ENCODE measurements at places on chromosomes 3 and 15.

GRCh38 chr3:193915613-193916012 lies 220.3 kb upstream of the HES1 start:
- DNase-seq: no peak

DNA sequence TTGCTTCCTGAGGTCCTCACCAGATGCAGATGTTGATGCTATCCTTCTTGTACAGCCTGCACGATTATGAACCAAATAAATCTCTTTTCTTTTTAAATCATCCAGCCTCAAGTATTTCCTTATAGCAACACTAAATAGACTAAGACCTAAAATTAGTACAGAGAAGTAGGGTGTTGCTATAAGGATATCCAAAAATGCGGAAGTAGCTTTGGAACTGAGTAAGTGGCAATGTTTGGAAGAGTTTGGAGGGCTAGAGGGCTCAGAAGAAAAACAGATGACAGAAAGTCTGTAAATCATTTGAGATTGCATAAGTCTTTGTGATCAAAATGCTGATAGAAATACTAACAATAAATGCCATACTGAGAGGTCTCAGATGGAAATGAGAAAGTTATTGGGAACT lies 894.9 kb downstream of the DIPK2A start:
- no peak for DNase-seq

DNA sequence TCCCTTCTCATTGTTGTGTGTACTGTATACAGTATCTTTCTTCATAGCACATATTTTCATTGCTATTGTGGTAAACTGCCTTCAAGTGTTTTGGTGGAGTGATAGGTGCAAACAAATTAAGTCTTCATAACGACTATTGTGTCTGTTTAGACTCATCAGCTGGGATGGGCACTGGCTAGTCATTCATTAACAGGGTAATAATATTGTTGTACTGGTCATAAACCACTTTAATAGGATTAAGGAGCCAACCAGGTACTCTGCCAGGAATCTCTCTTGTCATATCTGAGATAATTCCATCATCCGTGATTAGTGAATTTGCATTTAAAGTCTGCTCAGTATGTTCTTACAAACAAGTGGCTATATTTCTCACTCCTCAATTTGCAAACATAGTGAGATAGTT lies 10.2 kb upstream of the TMEM45A start:
- DNase-seq: no peak

DNA sequence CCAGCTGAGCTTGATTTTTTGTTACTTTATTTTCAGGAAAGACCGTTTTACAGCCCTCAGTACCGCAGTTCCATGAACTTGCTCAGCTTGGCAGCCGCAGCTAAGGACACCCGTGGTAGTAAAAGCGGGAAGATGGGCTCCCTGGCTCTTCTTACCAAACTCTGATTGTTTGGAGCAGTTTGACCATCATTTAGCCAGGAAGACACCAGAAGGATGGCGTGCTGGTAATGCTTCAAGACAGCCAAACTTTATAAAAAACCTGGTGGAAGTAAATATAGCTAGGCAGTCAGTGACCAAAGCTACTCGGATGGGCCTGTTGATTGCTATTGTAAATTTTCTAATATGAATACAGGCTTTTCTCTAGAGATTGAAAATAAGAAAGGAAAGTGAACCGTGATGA lies 28.9 kb downstream of the POLR2M start:
- DNase-seq: no peak

DNA sequence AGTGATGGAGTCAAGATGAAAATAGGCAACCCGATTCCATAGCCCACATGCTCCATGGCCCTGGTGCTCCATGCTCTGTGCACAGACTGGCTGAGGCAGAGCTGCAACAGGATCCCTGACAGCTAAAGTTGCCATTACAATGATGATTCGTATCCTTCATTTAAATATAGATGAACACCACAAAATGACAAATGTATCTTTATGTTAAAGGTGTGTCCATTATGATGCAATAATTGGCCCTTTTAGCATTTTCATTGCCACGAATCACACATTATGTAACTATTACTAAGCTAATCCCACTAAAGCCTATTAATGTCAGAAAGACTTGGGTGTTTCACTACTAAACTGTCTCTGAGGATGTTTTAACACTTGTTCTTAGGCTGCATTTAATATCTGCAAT lies 270.2 kb upstream of the THBS1 start:
- DNase-seq: no peak
